ENCODE measurements at places on chromosomes 2 and 18.

- no peak for DNase-seq
Observed at GRCh38 chr2:144580521-144581161, 60.7 kb upstream of the ZEB2 start.

DNA sequence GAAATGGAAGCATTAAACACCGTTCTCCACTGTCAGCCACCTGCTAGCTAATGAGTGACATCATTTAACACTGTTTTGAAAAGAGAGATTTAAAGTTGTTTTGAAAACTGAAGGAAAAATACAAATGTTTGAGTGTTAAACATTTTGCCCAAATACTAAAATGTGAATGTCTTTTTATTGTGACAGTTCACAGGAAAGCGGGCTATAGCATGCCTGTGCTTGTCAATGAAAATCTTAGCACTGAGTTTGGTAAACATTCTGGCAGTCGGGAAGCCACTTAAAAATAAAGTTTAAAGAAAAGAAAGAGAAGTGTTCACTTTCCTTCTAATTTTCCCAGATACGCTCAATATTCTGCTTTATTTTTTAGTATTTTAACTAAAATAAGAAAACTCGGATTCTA lies 40.3 kb upstream of the SMIM21 start:
- DNase-seq: no peak

DNA sequence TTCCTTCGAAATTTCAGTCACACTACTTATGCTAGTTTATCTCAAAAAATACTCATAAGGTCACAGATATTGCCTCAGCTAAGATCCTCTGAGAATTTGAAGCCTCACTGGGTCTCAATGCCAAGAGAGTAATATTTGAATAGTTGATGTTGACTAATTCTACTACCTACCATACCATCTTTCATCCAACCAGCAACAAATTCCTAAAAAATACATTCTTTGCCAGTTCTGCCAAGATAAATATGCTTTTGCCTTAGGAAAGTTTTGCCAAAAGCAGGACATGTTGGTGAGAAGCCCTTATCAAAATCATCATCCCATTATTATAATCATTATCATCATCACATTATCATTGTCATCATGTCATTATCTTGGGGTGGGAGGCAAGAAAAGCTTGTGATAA lies 544.6 kb upstream of the ZEB2 start:
- DNase-seq: no peak

DNA sequence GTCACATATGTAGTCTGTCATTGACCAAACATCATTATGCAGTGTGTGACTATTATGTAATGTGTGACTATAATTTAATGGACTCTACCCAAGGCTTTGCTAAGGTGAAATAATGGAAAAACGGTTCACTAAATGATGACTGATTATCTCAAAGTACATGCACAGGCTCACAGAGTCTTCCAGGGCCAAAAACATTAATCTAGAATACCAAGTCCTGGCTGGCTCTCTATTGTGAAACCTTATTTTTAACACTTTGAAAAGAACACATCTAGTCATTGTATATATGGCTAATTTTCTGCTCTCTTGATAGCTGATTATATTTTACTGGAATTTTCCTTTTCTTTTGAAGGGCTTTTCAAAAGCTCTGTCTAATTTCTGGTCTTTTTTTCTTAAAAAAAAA lies 102.9 kb upstream of the THUMPD2 start:
- no peak for DNase-seq

- DNase-seq: no peak
Observed at GRCh38 chr2:10256031-10256514, 46.6 kb upstream of the HPCAL1 start.

DNA sequence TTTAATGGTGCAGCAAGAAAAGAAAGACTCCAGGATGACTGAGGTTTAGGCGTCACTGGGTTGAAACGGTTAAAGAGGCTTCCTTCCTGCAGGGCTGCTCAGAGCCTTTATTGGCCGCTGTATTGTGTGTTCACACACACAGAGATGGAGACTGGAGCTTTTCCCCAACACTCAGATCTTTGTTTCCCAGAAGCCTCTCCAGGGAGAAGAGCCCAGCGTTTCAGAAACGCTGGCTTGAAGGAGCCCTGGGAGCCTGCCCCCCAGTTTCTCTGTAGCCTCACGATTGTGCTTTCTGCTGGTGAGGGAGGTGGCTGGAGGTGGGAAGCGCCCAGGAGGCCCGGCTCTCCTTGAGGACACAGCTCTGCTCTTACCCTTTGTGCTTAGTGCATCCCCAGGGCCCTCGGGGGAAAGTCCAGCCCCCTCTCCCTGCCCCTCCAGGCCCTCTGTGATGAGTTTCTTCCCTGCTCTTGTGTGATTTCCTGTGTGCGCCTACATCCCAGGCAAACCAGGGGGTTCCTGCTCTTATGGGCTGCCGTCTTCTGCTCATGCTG lies 37.1 kb downstream of the RRM2 start:
- no peak for DNase-seq

DNA sequence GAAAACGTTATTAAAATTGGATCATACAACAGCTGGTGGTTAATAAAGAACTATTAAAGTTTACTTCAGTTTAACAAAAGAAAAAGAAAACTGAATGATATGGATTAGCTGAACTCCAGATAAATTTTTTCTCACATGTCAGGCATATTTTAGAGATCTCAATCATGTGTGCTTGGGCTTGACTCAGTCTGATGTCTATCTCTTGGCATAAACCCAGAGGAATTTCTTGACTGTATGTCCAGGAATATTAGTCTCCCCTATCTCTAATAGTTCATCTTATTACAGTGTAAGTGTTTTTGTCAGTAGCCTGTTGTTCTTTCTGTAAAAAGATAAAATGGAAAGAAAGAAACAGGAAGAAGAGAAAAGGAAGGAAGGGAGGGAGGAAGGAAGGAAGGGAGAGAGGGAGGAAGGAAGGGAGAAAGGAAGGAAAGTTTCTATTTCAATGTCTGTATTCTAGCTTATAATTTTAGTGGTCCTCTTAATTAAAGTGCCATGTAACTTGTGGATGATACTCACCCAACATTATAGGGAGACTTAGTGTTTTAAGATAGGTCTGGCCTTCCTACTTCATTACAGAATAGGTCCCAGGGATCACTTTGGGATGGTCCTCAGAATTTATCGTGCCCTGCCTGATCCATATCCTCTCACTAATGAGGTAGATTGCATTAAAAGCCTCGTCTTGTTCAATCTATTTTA lies 99.7 kb upstream of the UGP2 start:
- DNase-seq: no peak

GRCh38 chr2:96120991-96121390 lies 4.6 kb upstream of the ADRA2B start:
- no peak for DNase-seq

- DNase-seq: no peak
Observed at GRCh38 chr2:105376789-105377240, 22.0 kb downstream of the FHL2 start.

DNA sequence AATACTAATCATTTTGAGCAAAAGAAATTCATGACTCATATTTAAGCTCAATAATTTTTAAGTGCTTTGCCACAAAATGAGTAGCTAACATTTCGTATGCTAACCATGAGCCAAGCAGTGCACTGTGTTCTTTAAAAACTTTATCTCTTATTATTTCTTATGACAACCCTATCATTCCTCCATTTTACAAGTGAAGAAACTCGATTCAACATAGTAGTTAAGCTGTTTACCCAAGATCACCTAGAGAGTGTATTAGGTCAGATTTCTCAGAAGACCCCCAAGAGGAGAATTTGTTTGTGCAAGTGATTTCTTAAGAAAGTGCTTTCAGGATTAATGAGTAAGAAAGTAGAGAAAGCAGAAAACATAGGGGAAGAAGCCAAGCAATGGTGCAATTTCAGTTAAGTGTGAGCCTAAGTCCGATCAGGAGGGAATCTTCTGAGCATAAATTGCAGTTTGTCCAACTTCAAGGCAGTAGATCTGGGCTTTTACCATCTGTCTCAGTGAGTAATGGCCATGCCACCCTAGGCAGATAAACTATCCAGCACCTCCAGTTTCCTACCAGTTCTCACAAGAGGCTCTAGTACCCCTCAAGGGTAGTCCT lies 202.7 kb downstream of the SCG2 start:
- DNase-seq: no peak

DNA sequence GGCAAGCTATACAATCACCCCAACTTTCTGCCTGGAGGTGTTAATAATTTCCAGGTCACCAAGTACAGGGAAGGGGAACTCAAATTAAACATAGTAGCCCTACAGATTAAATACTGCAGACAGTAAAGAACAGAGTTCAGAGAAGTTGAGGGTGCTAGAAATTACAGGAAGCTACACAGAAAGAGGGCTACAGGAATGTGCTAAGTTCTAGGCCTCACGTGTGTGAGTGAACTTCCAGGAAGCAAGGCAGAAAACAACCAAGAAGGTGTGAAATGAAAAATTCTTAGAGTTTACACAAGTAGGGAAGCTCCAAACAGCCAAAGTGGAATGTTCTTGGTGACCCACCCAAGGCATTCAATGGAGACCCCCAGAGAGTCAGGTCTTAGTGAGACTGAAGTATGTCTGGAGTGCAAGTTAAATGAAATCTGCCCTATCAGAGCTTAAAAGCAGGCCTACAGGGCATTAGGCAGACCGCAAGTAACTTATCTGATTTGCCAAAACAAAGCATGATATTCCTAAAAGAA lies 58.1 kb upstream of the RNU4ATAC start:
- DNase-seq: no peak

DNA sequence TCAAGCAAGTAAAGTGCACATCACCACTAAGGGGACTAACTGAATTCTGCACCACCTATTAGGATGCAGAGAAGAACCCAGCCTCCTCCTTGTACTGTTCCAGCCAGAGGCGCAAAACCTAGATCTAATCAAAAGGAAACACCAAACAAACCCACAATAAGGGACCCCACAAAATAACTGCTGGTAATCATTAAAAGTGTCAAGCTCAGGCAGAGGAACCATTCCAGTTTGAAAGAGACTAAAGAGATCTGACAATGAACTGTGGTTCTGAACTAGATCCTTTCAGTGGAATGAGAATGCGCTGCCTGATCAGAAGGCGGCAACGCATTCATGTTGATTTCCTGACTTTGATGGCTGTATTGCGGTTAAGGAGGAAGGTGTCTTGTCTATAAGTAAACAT lies 16.8 kb downstream of the HDLBP start:
- no peak for DNase-seq

GRCh38 chr2:172664766-172665165 lies 70.9 kb upstream of the RAPGEF4 start:
- no peak for DNase-seq

- no peak for DNase-seq
Observed at GRCh38 chr18:58412844-58413666, 215.8 kb downstream of the ALPK2 start.

DNA sequence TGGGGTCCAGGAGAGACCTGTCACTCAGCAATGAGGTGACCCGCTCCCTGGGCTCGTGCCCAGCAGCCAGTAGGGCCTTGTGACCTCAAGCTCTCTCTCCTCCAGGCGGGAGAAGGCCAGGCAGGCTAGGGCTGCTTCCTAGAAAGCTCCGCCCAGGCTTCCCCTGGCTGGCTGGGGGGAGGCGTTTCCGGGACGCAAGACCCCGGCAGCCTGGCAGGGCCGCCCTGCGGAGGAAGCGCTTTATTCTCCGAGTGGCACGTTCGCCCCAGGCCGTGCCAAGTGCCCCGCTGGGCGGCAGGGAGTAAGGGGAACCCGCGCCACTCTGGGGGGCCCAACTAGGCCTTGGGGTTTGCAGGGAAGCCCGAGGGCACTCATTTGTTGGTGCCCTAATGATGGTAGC lies 21.2 kb upstream of the EPAS1 start:
- no peak for DNase-seq

- DNase-seq: no peak
Observed at GRCh38 chr18:48819276-48819675, 131.5 kb downstream of the SMAD7 start.

DNA sequence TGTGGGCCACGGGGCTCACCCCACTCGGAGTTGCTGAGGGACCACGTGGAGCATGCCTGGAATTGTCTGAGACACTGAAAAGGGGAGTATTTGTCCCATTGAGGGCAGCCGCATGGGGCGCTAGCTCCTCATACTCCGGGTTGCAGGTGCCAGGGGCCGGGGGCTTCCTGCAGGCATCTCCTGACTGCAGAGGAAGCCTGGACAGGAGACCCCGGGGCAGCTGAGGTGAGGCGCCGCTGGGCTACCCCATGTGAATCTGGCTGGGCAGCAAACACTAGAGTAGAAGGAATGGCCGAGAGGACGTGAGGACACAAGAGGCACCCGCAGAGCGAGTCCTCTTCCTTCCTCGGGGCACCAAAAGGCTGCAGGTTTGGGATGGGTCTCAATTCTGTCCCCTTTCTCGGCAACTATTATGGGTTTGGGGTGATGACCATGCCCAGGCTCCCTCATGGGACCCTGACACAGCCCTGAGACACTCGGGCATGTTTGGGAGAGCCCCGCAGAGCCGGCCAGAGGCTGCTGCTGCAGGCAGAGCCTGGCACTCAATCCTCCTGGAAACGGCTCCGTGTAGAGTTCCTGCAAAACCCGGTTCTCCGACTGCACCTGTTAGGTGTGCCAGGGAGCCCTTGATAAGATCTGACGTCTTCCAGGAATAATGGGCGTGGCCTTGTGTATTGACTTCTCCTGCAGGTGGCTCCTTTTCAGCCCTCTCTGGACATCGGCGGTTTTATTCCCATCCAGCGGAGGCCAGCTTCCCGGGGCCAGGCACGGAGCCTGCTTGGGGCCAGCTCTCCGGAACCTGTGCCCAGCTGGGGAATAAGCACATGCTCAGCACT lies 77.0 kb downstream of the CTIF start:
- DNase-seq: no peak

DNA sequence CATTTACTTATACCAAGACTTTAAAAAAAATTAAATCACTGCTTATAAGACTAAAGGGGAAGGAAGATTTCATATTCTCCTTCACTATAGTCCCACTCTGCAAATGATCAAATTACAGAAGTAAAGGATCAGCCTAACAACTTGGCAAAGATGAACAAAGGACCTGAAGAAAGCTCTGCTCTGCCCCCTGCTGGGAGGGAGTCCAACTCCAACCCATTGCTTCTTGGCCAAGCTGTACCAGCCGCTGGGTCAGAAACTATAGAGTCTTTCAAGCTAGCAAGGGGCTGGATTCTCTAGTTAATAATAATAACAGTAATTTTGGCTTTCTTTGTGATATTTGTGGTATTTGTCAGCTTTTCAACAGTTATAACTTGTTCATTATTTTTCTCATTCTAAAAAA lies 927.0 kb upstream of the CRIM1 start:
- DNase-seq: no peak

- DNase-seq: no peak
Observed at GRCh38 chr2:138223319-138223718, 259.0 kb downstream of the HNMT start.

- DNase-seq: no peak
Observed at GRCh38 chr2:158046121-158046880, 55.4 kb upstream of the UPP2 start.

Measured in stimulated activated CD8-positive, alpha-beta memory T cell treated with anti-CD3 and anti-CD28 coated beads, Interleukin-15, amount 100 ng/mL, for 24 hours (primary cell).